RWPE2 (cell line): ENCODE measurements at places on chromosomes 6 and 20.
A peak's percentile ranks its signal among the peaks of the same experiment; 100 is the strongest.

DNA sequence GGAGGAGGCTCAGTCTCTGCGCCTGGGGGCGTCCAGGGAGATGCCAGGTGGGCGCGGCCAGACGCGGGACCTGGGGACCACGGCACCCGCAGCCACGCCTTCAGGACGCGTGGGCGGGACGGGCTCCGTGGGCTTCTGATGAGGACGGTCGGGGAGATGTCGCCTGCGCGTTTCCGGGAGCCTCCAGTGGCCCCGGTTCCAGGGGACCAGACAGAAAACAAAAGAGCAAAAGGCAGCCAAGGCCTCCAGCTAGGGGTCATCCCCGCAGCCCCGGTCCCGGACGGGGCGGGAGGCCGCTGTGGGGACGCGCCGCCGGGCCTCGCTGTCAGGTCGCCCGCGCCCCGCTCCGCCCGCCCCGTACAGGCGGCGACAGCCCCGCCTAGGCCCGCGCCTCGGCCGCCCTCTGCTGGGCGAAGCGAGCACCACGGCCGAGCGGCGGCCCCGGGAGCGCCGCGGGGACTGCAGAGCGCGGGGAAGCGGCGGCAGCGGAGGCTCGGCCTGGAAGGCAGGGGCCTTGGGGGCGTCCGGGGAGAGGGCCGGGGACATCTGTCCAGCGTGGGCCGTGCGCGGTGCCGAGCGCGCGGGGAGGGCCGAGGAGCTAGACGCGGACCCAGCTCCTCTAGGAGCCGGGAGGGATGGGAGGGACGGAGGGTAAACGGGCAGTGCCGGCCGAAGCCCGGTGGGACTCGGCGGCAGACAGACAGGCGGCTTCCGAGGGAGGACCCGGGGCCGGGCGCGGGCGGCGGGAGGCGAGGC, 48.7 kb downstream of the TMEM242 start:
- H3K4me3 ChIP-seq: peak overlapping the region; percentile 58
- no peaks in the 10 kb centered on the region for H3K27me3 ChIP-seq
- peaks cover 2% of the 10 kb centered on the region for H3K4me1 ChIP-seq
- H3K36me3 ChIP-seq: no peaks in the 10 kb centered on the region
- DNase-seq: no peak
- H3K27ac ChIP-seq: no peak overlapping the region

DNA sequence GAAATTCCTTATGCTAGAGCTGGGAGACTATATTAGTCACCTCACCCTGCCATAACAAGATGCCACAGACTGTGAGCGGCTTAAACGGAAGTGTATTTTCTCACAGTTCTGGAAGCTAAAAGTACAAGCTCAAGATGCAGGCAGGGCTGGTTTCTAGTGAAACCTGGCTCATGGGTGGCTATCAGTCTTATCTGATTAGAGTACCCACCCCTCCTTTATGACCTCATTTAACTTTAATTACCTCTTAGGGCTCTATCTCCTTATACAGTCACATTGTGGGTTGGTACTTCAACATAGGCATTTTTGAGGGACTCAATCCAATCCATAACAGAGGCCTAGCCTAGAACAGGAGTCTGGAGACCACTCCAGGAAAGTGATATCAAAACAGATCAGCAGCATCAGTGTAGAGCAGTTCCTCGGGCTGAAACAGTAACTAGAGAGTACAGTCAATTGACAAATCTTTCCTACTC, 2.3 kb upstream of the SNRNP48 start:
- DNase-seq: no peak
- H3K36me3 ChIP-seq: peaks cover 40% of the 10 kb centered on the region
- H3K4me3 ChIP-seq: no peak overlapping the region
- H3K27me3 ChIP-seq: no peaks in the 10 kb centered on the region
- peaks cover 30% of the 10 kb centered on the region for H3K4me1 ChIP-seq

DNA sequence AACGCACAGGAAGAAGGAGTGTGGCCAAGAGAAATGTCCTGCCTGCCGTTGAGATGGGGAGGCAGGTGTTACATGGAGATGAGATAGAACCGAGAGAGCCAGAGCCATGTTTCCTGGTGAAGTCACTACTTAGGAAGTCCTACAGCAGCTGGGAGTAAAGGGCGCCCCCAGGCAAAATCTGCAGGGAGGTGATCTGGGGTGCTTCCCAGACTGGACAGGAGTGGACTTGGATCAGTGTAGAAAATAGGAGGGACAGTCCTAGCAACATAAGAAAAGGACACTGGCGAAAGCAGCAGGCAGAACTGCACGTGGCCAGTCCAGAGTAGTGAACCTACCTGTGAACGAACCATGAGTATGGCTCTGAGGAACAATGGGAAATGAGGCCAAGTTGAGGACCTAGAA, 85.3 kb downstream of the CD164 start:
- H3K36me3 ChIP-seq: no peaks in the 10 kb centered on the region
- DNase-seq: no peak
- H3K4me3 ChIP-seq: no peak overlapping the region
- peaks cover 14% of the 10 kb centered on the region for H3K4me1 ChIP-seq
- no peak overlapping the region for H3K27ac ChIP-seq

DNA sequence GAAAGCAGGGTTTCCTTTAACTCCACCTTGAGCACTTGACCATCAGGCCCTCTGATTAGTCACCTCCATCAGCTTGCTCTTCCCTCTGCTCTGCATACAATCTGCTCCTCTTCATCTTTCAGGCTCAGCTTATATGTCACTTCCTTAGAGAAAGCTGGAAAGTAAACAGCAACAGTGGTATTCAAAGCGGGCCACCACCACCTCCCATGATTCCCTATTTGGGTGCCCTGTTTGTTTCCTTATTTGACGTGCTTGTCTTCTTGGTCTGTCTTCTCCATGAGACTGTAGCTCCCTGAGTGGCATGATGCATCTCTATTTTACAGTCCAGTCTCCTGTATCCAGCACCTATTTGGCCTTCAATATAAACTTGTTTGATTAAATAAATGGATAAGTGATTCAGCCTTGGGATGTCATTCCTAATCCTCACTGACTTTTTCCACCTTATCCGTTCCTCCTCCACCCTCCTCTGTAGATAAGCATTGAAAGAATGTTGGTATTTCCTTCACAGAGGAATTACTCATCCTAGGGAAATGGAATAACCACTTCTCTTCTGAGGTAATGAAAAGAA, 102.8 kb upstream of the SGK1 start:
- no peak for DNase-seq
- no peak overlapping the region for H3K4me3 ChIP-seq
- no peaks in the 10 kb centered on the region for H3K27me3 ChIP-seq
- H3K36me3 ChIP-seq: no peaks in the 10 kb centered on the region
- peak overlapping the region; percentile 99 for H3K27ac ChIP-seq
- H3K4me1 ChIP-seq: peaks cover 53% of the 10 kb centered on the region

DNA sequence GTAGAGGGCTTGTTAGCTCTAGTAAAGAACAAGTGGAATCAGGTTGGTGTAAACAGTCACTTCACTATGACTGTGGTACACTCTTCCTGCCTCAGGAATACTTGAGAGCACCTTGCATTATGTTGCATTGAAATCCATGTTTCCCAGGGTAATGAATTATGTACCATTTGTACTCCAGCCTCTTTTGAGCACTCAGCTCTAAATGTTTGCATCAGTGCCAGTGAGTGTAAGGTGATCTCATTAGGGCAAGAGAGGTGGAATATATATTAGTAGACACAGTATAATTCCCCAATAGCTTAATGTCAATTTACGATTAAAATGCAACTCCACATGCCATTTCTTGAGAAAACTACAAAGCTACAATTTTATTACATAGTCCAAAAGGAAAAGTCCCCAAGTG, 319.6 kb upstream of the POU3F2 start:
- H3K27ac ChIP-seq: no peak overlapping the region
- no peak overlapping the region for H3K4me3 ChIP-seq
- peaks cover 7% of the 10 kb centered on the region for H3K27me3 ChIP-seq
- no peaks in the 10 kb centered on the region for H3K36me3 ChIP-seq

DNA sequence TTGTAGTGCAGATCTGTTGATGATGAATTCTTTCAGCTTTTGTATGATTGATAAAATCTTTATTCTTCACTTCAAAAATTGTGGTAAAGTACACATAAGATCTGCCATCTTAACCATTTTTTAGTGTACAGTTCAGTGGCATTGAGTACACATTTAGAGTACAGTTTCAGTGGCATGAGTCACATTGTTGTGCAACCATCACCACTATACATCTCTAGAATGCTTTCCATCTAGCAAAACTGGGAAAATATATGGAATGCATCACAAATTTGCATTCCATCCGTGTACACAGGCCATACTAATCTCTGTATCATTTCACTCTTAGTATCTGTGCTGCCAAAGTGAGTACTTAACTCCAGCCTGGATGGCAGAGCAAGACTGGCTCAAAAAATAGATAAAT, 28.7 kb downstream of the SIRPD start:
- no peak overlapping the region for H3K27ac ChIP-seq
- no peaks in the 10 kb centered on the region; the same call in 1 of the 2 replicates for H3K36me3 ChIP-seq
- no peaks in the 10 kb centered on the region for H3K27me3 ChIP-seq

- H3K36me3 ChIP-seq: no peaks in the 10 kb centered on the region
- H3K27ac ChIP-seq: no peak overlapping the region
- no peaks in the 10 kb centered on the region for H3K4me1 ChIP-seq
Measured at GRCh38 chr6:54094293-54094692, 16.9 kb upstream of the MLIP start.

- H3K27me3 ChIP-seq: no peaks in the 10 kb centered on the region
- no peak overlapping the region for H3K27ac ChIP-seq
- H3K36me3 ChIP-seq: no peaks in the 10 kb centered on the region
- H3K4me1 ChIP-seq: no peaks in the 10 kb centered on the region
- no peak overlapping the region for H3K4me3 ChIP-seq
Measured at GRCh38 chr6:51792273-51793030, 295.0 kb downstream of the PKHD1 start.

- no peaks in the 10 kb centered on the region for H3K27me3 ChIP-seq
- no peak for DNase-seq
- peaks cover 11% of the 10 kb centered on the region for H3K4me1 ChIP-seq
- H3K4me3 ChIP-seq: peak overlapping the region; percentile 92
Measured at GRCh38 chr6:139029470-139030227, 1.1 kb downstream of the ABRACL start.

GRCh38 chr6:154592199-154592860, 81.8 kb upstream of the CNKSR3 start:
- peaks cover 2% of the 10 kb centered on the region for H3K4me1 ChIP-seq
- DNase-seq: no peak
- H3K4me3 ChIP-seq: no peak overlapping the region
- no peaks in the 10 kb centered on the region for H3K36me3 ChIP-seq
- H3K27ac ChIP-seq: no peak overlapping the region

- no peak for DNase-seq
- 0 out of 2 replicates have a peak, but pooled peaks cover 2% of the 10 kb centered on the region for H3K36me3 ChIP-seq
- no peaks in the 10 kb centered on the region for H3K27me3 ChIP-seq
- H3K4me3 ChIP-seq: no peak overlapping the region
- H3K27ac ChIP-seq: no peak overlapping the region
Measured at GRCh38 chr6:143149771-143150170, 89.1 kb downstream of the AIG1 start.

GRCh38 chr6:139288496-139289040, 3.2 kb downstream of the TXLNB start:
- H3K4me3 ChIP-seq: no peak overlapping the region
- H3K36me3 ChIP-seq: no peaks in the 10 kb centered on the region
- no peaks in the 10 kb centered on the region for H3K27me3 ChIP-seq
- no peaks in the 10 kb centered on the region for H3K4me1 ChIP-seq
- no peak overlapping the region for H3K27ac ChIP-seq

DNA sequence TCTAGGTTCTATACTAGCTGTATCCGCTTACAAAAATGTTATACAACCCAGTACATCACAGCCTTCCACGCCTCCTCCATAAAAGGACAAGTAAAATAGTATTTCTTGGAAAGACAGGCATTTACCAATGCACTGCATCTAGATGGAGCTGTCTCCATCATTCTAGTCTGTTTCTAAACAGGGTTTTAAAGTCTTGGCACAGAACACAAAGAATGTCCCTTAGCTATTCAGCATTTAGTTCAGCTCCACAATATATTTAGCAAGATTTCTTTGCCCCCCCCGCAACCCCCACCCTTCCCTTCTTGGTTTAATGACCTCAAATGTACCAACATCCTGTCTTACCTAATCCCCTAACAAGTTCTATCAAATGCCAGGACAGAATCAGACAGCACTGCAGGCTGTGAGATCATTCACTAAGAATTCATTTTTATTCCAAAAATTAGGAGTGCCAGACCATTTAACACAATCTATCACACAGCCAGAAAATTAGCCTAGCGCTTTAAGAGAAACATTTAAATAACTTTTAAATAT, 198.6 kb downstream of the BACH2 start:
- H3K4me1 ChIP-seq: peaks cover 42% of the 10 kb centered on the region
- H3K27ac ChIP-seq: peak overlapping the region; percentile 99
- no peaks in the 10 kb centered on the region for H3K36me3 ChIP-seq

DNA sequence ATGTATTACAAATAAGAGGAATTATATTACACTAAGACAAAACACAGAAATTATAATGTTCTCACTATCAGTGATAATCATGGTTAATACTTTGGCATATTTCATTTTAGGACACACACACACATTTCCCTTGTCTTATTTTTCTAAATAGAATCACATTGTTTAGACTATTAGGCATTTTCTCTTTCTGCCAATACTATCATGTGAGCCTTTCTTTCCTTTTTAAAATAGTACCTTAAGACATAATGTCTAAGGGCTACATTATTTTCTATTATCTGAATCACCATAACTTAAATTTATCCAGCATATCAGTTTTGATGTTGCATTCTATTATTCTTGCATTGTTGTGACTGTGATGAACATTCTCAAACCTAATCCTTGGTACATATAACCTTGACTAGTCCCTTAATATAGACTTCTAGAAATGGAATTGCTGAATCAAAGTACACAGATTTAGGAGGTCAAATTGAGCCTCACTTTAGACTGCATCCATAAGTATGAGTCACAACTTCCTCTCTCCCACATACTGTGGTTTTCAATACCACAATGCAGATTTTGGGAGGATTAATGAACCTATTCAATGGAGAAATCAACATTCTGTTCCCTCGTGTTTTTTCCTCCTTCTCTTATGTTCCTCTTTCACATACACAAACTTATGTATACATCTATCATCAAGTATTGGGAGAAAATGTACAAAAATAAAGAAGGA, 212.6 kb downstream of the MOXD1 start:
- H3K4me1 ChIP-seq: peaks cover 9% of the 10 kb centered on the region
- no peaks in the 10 kb centered on the region for H3K27me3 ChIP-seq
- no peak overlapping the region for H3K4me3 ChIP-seq
- no peak for DNase-seq
- H3K27ac ChIP-seq: no peak overlapping the region

- H3K27me3 ChIP-seq: peaks cover 3% of the 10 kb centered on the region
- no peaks in the 10 kb centered on the region for H3K36me3 ChIP-seq
Measured at GRCh38 chr20:13105864-13106457, 97.2 kb downstream of the SPTLC3 start.

- DNase-seq: no peak
- H3K4me1 ChIP-seq: no peaks in the 10 kb centered on the region
- no peak overlapping the region for H3K27ac ChIP-seq
- H3K27me3 ChIP-seq: no peaks in the 10 kb centered on the region
- H3K36me3 ChIP-seq: no peaks in the 10 kb centered on the region
Measured at GRCh38 chr6:154984146-154984545, 11.0 kb upstream of the TIAM2 start.

GRCh38 chr20:40090236-40090635, 598.8 kb downstream of the MAFB start:
- H3K27ac ChIP-seq: no peak overlapping the region
- H3K4me3 ChIP-seq: no peak overlapping the region
- no peaks in the 10 kb centered on the region for H3K4me1 ChIP-seq
- DNase-seq: no peak

- H3K27me3 ChIP-seq: no peaks in the 10 kb centered on the region
- H3K4me3 ChIP-seq: no peak overlapping the region
- H3K27ac ChIP-seq: no peak overlapping the region
- no peaks in the 10 kb centered on the region for H3K36me3 ChIP-seq
- DNase-seq: no peak
Measured at GRCh38 chr6:123393331-123393730, 243.4 kb downstream of the TRDN start.

- 0 out of 2 replicates have a peak, but pooled peaks cover 3% of the 10 kb centered on the region for H3K36me3 ChIP-seq
- DNase-seq: no peak
- no peak overlapping the region for H3K27ac ChIP-seq
- no peak overlapping the region for H3K4me3 ChIP-seq
- no peaks in the 10 kb centered on the region for H3K27me3 ChIP-seq
Measured at GRCh38 chr6:5108068-5108467, 22.9 kb downstream of the PPP1R3G start.
